Fibroblast of lung (primary cell): ENCODE measurements at places on chromosomes 1 and 21.

DNA sequence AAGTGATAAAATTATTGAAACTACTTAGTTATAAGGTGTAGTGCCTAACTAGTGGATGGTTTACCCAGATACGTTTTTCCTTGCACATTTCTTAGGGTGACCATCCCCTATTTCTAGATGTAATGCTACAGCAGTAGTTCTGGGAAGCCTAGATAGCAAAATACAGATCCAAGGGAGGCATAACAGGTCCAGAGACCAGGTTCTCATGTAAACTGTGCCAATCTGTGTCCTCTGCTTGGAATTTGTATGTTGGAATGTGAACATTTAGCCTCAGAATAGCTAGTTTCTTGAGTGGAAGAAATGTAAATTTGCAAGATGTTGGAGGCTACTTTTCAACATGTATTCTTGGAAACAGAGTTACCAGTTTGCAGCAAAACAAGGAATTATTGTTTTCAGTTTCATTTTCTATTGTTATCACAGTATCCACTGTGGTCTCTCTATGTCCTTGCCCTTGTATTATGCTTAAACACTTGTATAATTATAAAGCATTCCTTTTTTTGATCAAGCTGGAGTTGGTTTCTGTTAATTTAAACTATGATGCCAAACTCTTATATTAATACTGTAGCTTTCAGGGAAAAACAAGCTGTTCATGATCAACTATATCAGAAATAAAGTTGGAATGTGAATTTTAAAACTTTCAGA lies 102.0 kb upstream of the BRINP3 start:
- no peak for DNase-seq

- DNase-seq = no peak
Observed at GRCh38 chr1:67314696-67315095, 7.0 kb downstream of the IL12RB2 start.

- DNase-seq = peak; percentile 59
Observed at GRCh38 chr1:13792419-13792818, 92.4 kb downstream of the PRDM2 start.

GRCh38 chr1:186304982-186305949 lies 69.8 kb downstream of the TPR start:
- DNase-seq = peak; percentile 19

DNA sequence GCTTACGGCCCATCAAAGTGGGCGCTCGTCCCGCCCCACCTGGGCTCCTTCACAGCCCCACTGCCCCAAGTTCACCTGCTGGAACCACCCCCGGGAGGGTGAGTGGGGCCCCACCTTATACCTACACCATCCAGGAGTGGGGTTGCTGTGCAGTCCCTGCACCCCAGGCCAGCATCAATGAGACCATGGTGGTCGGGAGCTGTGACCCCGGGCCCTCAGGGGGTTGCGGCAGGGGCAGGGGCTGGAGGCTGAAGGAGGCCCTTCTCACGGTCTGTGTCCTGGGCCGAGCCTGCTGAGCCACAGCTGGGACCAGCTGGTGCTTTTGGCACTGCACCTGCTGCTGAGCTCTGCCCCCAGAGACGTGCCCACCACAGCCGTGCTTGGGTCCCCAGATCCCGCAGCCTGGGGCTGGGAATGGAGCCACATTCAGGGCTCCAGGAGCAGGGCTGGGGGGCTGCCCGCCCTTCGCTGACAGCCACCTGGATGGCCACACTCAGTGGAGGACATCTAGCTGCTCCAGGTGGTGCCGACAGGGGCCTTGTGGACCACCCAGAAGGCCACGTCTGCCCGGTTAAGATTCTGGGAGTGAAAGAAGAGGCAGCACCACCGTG lies 17.4 kb downstream of the ACTRT2 start:
- no peak for DNase-seq

GRCh38 chr21:20760221-20760620 lies 238.0 kb upstream of the NCAM2 start:
- DNase-seq = no peak

- DNase-seq = peak; percentile 94
Observed at GRCh38 chr1:231395076-231395997, 26.8 kb downstream of the EGLN1 start.

DNA sequence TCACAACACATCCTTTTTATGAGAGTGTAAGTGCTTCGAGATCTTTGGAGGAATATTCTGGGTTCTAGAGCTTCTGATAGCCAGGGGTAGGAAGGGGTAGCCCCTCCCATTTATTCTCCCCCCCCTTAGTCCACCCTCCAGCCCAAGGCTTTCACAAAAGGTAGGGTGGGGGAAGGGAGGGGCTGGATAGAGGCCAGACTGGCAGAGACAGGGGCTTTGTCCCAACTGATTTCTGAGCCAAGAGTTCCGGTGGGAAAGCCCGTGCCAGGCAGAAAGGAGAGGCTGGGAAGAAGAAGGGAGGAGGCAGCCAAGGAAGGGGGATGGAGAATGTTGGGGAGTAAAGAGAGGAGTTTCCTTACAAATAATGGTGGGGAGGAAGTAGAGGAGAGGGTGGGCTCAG lies 3.1 kb downstream of the BCAN start:
- DNase-seq = no peak

DNA sequence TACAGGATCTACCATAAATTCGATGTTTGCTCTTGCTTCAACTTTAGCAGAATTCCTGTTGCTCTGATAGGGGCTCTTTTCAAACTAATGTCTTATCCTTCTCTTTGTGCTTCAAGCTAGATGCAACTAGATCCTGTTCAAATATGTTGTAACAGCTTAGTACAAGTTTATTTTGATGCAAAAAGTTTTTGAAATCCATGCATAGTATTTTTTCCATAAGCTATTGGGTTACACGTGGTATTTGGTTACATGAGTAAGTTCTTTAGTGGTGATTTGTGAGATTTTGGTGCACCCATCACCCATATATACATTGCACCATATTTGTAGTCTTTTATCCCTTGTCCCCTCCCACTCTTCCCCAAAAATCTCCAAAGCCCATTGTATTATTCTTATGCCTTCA lies 907.7 kb downstream of the LTN1 start:
- no peak for DNase-seq

GRCh38 chr1:199295107-199295506 lies 656.3 kb downstream of the PTPRC start:
- no peak for DNase-seq

DNA sequence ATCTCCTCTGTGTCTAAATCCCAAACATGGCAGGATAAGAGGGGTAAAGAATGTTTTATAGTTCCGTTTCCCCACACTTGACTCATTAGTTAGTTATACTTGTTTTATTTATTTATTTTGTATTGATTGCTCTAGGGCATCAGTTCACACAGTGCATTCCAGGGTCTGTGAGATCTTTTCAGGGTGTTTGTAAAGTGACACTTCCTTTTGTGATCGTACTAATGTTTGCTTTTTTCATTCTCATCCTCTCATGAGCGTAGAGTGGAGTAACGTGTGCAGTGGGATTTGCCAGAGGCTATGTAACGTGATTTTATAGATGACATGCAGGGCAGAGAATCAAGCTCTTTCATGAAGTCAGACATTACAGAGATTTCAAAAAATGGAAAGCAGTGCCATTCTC lies 103.2 kb downstream of the SCCPDH start:
- no peak for DNase-seq

- DNase-seq = no peak
Observed at GRCh38 chr1:94413311-94413710, 4.9 kb upstream of the ABCD3 start.

GRCh38 chr21:43958364-43959158 lies 53.5 kb upstream of the TRAPPC10 start:
- no peak for DNase-seq

GRCh38 chr1:89085781-89086180 lies 20.8 kb upstream of the GBP1 start:
- peak; percentile 12 for DNase-seq

GRCh38 chr1:12760256-12760795 lies 13.2 kb upstream of the PRAMEF12 start:
- DNase-seq = no peak

GRCh38 chr1:60281360-60281932 lies 207.9 kb upstream of the C1orf87 start:
- DNase-seq = peak; percentile 81

GRCh38 chr1:192654120-192654519 lies 18.2 kb downstream of the RGS13 start:
- no peak for DNase-seq

DNA sequence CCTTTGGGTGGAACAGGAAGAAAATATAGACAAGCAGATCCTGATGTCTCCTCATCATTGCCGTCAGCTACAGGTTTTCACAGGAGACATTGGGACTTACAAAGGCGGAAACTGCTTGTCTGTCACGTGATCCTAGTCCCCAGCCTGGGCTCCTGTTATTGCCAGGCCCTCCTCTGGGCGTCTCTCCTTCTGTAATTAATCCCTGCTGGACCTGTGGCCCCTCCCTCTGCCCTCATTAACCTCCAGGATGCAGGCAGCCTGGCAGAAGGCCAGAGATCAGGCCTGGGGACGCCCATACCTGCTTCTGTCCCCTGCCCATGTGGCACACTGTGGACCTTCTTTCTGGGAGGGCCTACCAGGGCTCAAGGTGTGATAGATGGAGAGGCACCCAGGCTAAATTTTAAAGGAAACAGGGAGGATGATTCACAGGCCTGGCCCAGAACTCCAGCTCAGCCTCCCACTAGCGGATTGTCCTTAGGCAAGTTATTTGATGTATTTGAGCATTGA lies 2.4 kb downstream of the S100A5 start:
- DNase-seq = peak; percentile 26

GRCh38 chr1:115729756-115730155 lies 38.8 kb downstream of the CASQ2 start:
- DNase-seq = no peak

GRCh38 chr1:212710566-212710965 lies 10.9 kb upstream of the BATF3 start:
- DNase-seq = no peak

DNA sequence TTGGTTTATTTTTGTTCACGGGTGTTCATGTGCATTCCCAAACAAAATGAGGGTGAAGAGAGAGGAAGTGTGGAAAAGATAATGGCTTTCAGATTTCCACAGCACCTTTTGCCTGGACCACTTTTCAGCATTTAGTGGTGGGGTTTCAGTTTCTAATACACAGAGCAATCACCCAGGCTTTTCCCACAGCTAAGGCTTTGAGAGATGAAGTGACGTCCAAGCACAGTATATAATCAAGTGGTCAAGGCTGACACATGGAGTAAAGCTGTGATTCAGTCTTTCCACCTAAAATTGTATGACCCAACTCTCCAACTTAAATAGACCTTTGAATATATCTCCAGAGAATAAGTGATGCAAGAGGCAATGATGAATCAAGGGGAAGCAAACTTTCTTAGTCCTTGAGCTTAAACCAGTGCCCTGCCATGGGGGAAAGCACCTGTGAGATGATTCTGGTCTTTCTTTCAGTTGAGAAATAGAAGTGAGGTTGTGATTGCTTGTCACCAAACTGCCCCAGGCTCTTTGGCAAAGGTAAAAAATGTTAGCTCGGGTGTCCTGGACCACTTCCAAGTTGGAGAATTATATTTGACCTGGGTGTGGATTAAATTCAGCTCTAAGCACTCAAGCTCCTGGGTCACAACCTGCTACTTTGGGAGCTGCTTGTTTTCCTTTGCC lies 2.4 kb upstream of the PIK3R3 start:
- DNase-seq = peak; percentile 75

DNA sequence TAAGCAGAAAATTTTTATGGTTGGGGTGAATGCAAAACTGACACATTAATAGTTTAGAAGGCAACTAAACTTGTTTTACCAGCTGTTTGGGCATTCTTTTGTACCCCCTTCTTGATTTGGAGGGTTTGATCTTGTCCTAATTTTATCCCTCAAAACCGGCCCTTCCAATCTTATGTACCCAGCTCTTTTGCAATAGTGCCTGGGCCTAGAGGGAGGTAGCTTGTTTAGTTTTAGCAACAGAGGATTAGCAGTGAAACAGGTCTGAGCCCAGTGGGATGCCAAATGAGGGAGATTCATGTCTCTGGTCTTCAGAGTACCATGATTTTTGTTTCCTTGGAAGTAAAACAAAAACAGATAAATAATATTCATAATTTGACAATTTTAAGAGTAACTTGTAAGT lies 45.1 kb downstream of the CRP start:
- DNase-seq = no peak

DNA sequence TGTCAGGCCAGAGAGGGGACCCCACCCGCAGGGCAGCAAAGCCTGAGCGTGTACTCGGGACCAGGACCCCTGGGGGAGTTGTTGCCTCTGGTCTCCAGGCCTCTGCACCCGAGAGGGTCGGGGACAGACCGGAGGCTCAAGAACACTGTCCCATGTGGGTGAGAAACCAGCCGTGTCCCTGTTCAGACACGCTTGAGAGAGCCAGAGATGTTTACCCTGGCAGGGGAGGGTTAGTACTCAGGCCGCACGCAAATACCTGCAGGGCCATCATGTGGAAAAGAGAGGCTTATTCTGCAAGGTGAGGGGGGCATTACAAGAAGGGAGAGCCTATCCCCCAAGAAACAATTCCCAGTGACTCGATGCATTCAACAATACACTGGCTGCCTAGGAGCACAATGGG lies 74.0 kb upstream of the ARHGEF16 start:
- no peak for DNase-seq

GRCh38 chr1:192966073-192966472 lies 93.1 kb downstream of the UCHL5 start:
- DNase-seq = no peak

DNA sequence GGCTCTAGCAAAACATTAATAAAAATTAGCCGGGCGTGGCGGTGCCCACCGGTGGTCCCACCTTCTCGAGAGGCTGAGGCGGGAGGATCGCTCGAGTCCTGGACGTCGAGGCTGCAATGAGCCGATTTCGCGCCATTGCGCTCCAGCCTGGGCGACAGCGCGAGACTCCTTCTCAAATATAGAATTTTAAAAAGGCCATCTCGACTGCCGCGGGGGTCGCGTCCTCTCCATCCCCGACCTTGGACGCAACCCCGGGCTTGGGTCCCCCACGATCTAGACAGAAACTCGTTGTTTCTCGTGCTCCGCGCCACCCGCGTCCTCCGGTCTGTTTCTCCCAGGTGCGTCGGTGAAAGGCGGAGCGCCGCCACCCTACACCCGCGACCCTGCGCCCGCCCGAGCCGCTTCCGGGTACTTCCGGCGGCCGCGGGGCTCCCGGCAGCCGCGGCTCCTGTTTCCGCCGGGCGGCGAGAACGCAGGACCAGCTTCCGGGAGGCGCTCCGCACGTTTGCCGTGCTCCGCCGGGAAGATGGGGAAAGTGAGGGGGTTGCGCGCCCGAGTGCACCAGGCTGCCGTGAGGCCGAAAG lies at the start of gene SLX9:
Gene SLX9 (plus strand): TSS at position 498 of the 584 bp plus-strand sequence. CDS start 29 bp downstream, at position 527.
- DNase-seq = peak; percentile 75

GRCh38 chr1:27912429-27912828 lies 22.4 kb upstream of the SMPDL3B start:
- DNase-seq = no peak
